ENCODE measurements at places on chromosomes 16 and 17.

- no peak for DNase-seq
Measured at GRCh38 chr17:41544491-41544892, 16.4 kb upstream of the KRT19 start.

DNA sequence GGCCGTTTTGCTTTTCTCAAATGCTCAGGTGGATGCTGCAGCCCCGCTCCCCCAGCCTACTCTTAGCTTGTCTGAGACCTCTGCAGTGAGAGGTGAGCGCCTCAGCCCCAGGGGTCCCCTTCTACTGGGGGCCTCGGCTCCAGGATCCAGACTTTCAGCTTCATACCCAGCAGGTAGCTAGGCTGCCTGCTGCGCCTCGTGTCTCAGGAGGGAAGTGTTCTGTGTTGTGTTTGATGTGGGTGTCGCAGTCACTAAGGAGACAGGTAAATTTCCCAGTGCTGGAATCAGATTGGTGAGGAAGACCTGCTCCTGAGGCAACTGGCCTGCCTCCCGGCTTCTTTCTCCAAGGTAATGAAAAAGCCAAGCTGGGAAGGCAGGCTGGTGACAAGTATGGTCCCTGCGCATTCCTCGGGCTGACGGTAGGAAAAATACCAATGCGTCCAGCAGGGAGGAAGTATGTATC lies 604.0 kb upstream of the SALL1 start:
- DNase-seq: no peak

DNA sequence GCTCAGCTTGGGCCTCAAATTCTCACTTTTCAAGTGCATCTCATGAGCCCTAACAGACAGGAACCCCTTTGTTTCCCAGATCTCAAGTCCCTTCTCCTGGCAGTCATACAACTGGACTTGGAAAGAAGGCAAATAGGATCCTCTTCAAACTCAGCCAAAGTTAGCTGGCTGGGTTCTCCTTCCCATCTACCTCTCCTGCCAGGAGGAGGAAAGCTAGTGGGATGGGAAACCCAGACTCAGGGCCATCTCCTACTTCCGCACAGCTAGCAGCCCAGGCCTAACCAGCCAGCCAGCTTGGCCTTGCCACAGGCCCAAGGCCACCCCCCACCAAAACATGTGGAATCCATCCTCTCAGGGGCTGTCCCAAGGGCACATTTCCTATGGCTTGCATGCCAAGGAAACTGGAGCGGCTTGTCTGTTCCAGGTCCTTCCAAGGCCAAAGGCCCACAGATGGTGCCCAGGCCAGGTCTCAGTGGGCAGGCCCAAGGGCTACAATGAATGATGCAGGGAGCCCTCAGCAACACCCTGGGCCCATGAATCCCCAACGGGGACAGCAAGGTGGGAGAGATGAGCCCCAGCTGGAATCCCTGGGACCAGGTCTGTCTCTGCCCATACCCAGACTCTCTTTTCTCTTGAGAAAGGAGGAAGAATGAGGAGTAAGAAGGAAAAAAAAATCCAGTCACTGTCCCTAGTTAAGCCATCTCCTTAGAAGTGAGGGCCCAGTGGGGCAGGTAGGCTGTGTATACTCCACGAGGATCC lies 1.7 kb downstream of the SMARCD2 start:
- DNase-seq: peak; percentile 76

- DNase-seq: no peak
Measured at GRCh38 chr17:4502466-4503154, 3.9 kb downstream of the SPNS2 start.

DNA sequence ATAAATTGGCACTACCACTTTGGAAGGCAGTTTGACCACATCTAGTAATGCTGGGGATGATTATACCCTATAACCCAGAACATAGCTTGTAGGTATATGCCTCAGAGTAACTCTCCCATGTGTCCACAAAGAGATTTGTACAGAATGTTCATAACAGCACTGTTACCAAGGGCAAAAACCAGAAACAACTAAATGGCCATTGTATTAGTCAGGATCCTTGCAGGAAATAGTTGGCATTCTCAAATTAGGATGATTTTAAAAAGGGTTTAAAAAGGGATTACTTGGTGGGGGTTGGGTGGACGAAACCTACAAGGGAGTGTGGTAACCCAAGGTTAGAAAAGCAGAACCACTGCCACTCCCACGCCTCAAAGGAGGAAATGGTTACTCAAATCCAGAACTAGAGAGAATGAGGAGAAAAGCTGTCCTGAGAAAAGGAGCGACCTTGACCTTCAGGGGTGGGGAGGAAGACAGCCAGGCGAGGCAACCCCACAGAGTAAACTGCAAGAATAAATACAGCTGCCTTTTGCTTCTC lies 2.1 kb downstream of the CPPED1 start:
- no peak for DNase-seq

- DNase-seq: no peak
Measured at GRCh38 chr17:20267459-20267842, 199.9 kb downstream of the LGALS9B start.

DNA sequence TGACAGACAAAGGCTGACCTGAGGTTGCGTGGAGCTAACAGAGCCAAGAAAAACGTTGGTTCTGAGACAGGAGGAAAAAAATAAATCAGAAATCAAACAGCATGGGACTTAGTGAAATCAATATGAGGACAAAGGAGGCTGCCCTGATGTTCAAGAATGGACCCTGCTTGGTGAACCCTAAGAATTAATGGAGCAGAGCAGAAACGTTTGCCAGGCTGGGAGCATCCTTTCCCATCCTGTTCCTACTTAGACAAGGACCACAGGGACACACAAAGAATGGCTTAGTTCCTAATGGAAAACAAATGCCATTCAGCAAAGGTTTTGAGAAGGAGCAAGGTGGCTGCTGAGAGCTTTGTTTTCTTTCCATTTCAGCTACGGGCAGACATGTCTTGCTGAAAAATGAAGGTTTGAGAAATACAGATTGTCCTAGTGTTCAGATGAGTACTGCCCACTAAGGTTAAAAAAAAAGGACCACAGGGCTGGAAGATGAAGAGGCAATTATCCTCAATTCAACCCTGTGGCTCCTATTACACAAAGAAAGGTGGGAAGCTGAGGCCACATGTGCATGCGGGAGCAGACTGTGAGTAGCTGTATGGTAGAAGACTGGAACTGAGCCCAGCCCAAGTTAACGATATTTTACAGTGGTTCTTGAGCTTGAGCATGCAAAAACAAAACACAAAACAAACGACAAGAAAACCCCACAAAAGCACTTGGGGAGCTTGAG lies 230.1 kb downstream of the SLC39A11 start:
- no peak for DNase-seq

GRCh38 chr17:9023392-9024218 lies 2.3 kb downstream of the NTN1 start:
- no peak for DNase-seq

GRCh38 chr16:14462811-14463210 lies 167.2 kb downstream of the PARN start:
- no peak for DNase-seq

DNA sequence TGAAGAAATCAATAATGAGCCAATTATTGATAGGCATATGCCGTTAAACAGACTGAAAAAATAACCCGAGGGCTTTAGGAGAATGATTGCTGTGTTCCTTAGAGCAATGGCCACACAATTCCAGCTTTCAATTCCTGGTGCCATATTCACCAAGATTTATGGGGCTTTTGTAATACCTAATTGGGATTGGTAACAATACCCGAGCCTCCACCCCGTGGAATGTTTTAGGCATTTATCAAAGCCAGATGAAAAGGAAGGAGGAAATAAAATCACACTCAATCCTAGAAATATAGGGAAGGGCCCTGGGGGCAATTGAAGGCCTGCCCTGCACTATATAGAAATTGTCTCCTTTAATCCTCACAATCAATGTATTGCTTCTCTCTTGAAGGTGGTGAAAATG lies 42.1 kb upstream of the MLYCD start:
- DNase-seq: no peak

- no peak for DNase-seq
Measured at GRCh38 chr16:29770250-29770929, 7.7 kb upstream of the ZG16 start.

GRCh38 chr16:48109475-48109874 lies 46.3 kb downstream of the ABCC12 start:
- DNase-seq: no peak

GRCh38 chr17:68771867-68772515 lies 170.8 kb upstream of the FAM20A start:
- DNase-seq: no peak

- no peak for DNase-seq
Measured at GRCh38 chr17:75571885-75572215, 15.8 kb upstream of the MYO15B start.

GRCh38 chr16:68126395-68126794 lies 41.2 kb downstream of the NFATC3 start:
- no peak for DNase-seq

DNA sequence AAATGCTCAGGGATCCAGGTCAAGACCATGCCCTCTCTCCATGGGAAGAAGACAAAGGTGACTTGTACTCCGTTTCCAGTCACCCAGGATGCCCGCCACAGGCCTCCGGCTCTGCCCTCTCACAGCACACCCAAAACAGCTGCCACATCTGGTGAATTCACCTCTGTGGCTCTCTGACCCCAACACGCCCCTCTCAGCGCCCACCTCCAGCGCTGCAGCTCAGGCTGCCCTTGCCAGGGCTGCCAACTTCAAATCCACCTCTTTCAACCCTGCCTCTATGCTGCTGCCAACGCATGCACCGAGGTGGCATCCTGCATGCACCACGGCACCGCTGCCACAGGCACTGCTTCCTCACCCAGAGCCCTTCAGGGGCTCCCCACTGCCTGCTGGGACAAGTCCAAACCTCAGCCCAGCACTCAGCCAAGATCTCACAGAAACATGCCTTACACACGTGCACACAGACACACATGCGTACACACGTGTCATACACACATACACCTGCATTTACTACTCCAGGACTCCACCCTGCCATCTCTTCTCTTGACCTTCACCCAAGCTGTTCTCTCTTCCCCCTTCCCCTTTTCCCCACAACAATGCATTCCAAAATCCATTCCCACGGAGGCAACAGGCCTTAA lies 7.5 kb downstream of the HID1 start:
- no peak for DNase-seq

GRCh38 chr16:29909391-29909790 lies 9.1 kb downstream of the ASPHD1 start:
- no peak for DNase-seq

GRCh38 chr17:11290814-11291213 lies 49.8 kb downstream of the SHISA6 start:
- DNase-seq: no peak

- DNase-seq: no peak
Measured at GRCh38 chr17:76467366-76467765, at the start of gene AANAT. AANAT (plus strand) TSS chr17:76467603; CDS start chr17:76468747, 1,144 bp downstream.

GRCh38 chr17:10737168-10737622 lies 7.4 kb upstream of the TMEM220 start:
- DNase-seq: no peak

DNA sequence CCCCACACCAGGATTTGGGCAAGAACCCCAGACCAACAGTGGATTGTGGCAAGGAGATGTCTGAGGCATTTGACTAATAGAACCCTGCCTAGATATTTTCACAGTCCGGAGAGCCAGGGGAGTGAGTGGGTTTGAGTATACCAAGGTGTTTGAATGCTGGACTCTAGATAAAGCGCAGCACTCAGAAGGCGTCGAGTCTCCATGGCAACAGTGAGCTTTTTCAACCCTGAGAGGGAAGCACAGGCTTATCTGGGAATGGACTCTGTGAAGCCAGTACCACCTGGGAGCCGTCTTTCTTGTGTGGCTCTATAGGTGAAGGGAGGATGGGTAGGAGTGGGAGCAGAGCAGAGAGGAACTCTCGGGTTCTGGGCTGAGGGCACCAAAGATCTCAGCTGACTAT lies 147.0 kb downstream of the SHISA6 start:
- DNase-seq: no peak

DNA sequence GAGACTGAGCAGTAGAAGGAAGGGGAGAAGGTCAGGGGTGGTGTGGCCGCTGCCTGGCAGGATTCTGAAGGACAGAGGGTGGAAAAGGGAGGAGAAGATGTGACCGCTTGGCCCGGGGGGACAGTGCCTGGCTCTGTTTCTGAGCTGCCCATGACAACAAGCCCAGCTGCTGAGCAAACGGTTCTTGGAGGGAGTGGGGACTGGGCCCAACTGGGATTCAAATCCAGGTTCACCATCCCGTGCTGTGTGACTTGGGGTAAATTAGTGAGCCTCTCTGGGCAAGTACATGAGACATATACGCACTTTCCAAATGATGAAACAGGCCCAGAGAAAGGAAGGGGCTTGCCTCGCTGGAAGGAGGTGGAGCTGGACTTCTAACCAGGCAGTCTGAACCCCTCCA lies 23.3 kb downstream of the SEC14L5 start:
- DNase-seq: no peak

GRCh38 chr16:30787613-30788378 lies 791 bp upstream of the ZNF629 start:
- DNase-seq: no peak

GRCh38 chr16:25838724-25839186 lies 147.0 kb downstream of the HS3ST4 start:
- no peak for DNase-seq

DNA sequence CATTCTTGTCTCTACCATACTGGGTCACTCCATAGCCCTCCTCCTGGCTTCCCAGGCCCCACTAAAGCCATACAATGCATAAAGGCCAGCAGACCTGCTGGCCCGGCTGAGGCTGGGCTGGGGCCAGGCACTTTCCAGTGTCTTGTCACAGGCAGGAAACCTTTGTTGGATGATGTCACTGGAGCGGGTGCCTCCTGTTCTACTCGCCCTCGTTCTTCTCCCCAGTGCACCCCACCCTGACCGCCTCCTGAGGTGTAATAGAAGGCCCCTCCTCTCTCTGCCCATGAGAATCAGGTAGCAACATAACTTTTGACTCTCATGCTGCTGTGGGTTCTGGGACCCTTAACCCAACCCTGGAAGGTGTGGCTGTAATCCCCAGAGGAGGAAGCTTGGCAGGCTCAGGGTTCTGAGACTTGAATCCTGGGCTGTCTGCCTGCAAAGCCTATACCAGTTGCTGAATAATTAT lies 54.2 kb upstream of the IL34 start:
- no peak for DNase-seq

DNA sequence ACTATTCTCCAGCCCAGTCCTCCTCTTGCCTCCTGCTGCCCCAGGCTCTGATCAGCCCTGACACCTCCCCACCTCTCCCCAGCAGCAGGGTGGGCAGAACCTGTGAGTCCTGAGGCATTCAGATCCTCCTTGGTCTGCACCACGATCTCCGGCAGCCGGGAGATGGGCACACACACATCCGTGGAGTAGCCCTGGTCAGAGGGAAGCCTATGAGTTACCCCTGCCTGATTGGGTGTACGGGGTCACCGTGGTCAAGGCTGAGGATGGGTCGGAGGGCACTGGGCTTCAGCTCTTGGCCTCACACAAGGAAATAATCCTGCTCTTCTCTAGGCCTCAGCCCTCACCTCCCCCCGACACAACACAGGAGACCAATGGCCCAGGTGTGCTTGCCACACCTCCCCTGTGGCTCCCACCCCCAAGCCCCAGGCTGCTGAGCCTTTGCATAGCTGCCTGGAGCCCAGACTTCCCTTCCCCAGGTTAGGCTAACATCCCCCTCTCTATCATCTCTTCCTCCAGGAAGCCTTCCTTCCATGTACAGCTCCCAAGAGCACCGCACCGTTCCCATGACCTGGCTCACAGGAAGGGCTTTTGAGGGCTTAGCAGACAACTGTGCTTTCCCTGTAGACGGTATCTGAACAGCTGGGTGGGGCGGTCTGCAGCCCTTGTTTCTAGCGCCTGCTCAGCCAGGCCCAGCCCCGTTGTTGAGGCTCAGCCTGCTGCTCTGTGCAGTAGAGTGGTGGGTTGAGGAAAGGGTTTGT lies 3.7 kb downstream of the LDHD start:
- DNase-seq: peak; percentile 36

- no peak for DNase-seq
Measured at GRCh38 chr17:7579001-7579833, at the start of gene CD68. CD68 (plus strand) TSS chr17:7579638; CDS start chr17:7579678, 40 bp downstream.

GRCh38 chr17:64378890-64379354 lies 11.7 kb downstream of the PECAM1 start:
- no peak for DNase-seq

All from spleen (tissue), 13 donors.